ENCODE measurements at places on chromosomes 13 and 19.
A peak's percentile ranks its signal among the peaks of the same experiment; 100 is the strongest.

DNA sequence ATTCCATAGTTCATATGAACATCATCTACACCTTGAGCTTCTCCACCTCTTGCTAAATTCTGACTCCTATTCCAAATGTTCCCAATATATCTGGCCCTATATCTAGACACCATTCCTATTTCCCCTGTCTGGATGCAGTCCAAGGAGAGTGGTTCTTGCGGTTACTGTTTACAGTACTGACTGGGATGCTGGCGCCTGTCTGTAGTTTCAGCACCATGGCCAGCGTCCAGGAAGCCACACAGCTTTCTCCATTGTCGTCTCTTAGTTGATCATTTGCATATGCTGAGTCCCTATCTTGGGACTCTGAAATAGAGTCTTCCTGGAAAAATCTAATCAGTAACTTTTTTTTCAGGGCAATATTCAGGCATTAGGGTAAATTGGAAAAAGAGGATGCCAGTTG is 14.9 kb downstream of the LAIR2 start:
- peak; percentile 47 for DNase-seq

- no peak for DNase-seq
These were observed 15.1 kb upstream of the FOXO1 start for GRCh38 chr13:40681341-40682146.

DNA sequence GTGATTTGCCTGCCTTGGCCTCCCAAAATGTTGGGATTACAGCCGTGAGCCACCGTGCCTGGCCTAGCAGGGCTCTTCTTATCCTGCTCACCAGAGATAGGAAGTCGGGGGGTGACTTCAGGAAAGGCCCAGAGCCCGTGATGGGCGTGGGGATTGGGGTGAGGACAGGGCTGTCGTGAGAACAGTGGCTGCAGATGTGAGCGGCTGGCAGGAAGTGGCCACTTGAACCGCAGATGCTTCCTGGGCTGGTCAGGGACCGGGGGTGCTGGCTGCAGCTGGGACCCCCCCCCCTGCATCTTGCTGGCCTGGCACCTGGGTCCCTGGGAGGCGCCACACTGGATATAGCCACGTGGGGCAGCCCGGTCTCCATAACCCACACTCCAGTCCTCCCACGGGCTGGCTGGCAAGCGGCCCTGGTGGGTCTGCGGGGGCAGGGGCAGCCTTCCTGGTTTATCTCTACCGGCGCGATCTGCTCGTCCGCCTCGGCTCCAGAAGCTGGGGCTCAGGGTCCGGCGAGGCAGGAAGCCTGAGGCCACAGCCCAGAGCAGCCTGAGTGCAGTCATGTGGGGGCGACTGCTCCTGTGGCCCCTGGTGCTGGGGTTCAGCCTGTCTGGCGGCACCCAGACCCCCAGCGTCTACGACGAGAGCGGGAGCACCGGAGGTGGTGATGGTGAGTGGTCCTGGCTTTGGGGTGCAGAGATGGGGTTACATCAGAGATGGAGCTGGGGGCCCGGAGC is at the start of gene F2RL3:
F2RL3 (plus strand) TSS at position 371 of the 737 bp plus-strand sequence; CDS start at position 562, 191 bp downstream.
- no peak for DNase-seq

- DNase-seq, result no peak
These were observed 571.6 kb downstream of the TBC1D4 start for GRCh38 chr13:74910415-74910814.

GRCh38 chr19:32669310-32669709 is 5.7 kb downstream of the ANKRD27 start:
- no peak for DNase-seq

GRCh38 chr13:40247845-40248244 is 418.6 kb downstream of the FOXO1 start:
- no peak for DNase-seq

GRCh38 chr19:7109678-7110289 is 40.3 kb downstream of the ZNF557 start:
- DNase-seq, result peak; percentile 78

- no peak for DNase-seq
These were observed 40.7 kb upstream of the STARD13 start for GRCh38 chr13:33326246-33326645.

- DNase-seq, result no peak
These were observed 934.3 kb downstream of the DIAPH3 start for GRCh38 chr13:59229401-59229800.

DNA sequence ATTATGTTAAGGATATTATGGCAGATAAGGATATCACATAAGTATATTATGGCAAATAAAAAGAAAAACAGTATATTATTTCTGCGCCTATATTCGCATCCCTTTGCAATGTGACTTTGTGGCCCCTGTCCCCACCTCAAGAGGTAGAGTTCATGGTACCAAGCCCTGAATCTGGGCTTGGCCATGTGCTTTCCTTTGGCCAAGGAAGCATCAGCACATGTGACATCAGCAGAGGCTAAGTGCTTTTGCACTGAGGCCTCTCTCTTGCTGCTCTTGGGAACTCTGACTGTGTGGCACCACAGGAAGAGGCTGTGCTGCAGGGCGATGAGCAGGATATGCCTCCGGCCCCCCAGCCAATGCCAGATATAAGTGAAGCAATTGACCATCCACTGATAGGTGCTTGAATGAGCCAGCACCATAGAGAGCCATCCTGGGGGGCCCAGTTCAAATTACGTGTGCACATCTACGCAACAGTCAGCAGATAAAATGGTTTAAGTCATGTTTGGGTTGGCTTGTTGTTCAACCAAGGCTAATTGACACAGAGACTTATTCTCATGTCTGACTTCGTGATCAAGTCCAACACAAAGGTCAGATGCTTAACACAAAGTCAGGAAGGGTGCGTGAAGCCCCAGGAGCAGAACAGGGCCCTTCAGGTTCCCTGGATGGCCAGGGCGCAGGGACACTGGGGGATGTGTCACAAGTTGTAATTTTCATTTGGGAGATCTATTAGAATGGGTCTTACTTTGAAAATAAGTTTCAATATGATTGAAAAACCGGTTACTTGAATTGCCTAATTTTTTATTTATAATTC is 173.3 kb downstream of the COL4A1 start:
- peak; percentile 47 for DNase-seq

DNA sequence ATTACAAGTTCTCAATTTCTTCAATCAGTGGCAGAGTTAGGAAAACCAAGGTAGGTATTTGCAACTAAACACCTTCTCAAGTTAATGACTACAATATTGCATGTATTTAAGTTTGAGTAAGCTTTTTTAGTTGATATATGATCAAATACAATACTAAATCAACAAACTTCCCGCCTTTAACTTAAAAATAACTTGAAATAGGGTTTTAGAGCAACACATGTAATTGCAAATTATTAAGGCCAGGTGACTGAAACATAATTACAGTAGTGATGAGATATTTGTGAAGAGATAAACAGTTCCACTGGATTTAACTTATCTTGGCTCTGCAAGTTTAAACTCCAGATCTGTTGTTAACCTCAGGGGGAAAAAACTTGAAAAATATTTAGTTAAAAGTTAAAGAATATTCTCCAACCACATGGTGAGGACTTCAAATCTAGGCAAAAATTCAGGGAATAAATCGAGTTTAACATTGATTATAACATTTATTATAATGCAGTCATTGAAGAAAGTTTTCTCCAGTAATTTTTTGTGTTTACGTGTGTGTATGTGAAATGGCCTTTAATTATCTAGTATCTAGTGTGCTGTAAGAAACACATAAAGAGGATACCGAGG is 3.6 kb downstream of the DACH1 start:
- DNase-seq, result no peak

GRCh38 chr13:67353941-67354340 is 123.8 kb upstream of the PCDH9 start:
- no peak for DNase-seq

DNA sequence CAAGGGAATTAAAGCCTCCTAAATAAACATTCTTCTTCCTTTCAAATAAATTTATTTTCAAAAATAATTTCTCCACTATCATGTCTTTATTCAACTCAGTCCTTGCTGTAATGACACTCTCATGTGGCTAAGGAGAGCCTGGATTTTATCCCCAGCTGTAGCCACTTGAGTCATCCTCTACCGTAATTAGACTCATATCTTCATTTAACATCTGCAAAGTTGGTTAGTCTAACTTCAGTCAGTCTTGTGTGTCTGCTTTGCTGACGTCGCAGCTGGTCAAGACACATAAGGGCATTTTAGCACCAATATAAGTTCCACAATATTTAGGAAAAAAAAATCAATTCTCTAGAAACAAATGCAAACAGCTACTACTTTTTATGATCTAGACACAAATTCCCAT is 776.4 kb upstream of the ATXN8OS start:
- DNase-seq, result no peak

GRCh38 chr13:101655435-101655834 is 203.0 kb downstream of the ITGBL1 start:
- DNase-seq, result no peak

- DNase-seq, result no peak
These were observed 472.0 kb downstream of the COG6 start for GRCh38 chr13:40127476-40127875.

DNA sequence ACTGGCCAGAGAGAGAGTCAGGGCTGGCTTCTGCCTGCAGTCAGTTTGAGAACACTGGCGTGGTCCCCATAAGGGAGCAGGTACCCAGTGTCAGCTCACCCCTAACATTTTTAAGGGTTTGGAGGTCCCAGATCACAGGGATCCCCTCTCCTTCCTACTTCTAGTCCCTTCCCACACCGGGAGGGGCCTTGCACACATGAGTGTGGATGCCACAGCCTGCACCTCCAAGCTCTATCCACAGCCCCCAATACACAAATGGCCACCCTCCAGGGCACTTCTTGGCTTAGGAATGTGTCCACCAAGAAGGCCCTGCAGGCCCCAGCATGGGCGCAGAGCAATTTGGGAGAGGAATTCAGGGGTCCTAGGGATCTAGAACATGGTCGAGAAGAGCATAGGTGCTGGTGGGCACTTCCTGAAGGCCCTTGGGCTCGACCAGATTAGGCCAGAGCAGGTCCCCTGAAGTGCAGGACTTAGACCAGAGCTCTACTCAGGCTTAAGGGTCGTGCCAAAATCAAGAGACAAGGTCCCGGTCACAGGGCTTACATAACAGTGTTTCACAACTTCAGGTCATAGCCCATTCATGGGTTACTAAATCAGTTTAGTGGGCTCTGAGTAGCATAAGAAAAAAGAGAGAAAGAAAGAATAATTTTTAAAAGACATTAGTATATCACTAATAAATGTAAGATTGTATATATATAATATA is 16.0 kb downstream of the FXYD5 start:
- no peak for DNase-seq

DNA sequence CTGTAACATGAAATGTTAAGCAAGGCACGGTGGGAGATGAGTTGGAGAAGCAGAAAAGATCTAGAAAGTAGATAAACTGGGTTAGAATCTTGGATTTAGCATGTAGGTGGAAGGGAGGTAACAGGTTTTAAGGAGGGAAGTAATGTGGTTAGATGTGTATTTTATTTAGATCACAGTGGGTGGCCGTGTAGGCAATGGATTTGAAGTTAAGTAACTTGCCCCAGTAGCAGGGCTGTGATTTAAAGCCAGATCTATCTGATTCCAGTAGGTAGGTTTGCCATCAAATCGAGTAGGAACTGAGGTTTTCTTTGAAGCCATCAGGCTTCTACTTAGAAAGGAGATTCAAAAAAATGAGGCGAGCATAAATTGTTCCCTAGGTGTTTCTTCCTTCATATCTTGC is 50.6 kb upstream of the IL17D start:
- no peak for DNase-seq

DNA sequence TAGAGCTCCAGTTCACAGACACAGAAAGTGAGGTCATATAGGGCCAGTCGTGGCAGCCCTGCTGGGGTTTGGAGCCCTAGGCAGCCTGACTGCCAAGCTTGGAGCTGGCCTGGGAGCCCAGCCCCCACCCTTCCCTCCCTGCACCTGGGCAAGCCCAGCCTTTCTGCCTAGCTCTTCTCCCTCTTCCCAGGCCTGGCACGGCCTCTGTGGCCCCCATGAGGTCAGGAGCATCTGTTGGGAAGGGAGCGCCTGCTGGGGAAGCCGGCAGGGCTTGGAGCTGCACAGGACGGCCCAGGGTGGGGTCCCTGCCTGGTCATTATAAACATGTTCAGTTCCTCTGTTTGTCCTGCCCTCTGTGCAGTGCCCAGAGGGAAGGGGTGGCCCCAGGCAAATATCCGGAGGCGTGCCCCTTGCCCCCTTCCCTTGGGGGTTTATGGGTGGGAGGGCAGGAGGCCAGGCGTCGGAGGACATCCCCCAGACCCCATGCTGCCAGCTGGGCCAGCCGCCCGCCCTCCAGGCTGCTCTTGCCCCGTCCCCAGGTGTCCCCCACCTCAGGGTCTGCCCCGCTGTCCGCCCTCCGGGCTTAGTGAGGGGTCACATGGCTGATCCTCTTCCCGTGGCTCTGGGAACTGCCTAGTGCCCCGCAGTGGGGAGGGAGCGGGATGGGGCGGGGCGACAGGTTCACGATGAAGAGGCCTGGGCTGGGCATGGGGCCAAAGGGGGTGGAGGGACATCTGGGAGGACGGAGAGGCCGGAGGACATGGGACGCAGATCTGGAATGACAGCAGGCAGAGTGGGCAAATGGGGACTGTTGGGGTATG is 30.0 kb upstream of the NCCRP1 start:
- no peak for DNase-seq

GRCh38 chr19:4861147-4861546 is 6.3 kb downstream of the PLIN3 start:
- DNase-seq, result no peak

DNA sequence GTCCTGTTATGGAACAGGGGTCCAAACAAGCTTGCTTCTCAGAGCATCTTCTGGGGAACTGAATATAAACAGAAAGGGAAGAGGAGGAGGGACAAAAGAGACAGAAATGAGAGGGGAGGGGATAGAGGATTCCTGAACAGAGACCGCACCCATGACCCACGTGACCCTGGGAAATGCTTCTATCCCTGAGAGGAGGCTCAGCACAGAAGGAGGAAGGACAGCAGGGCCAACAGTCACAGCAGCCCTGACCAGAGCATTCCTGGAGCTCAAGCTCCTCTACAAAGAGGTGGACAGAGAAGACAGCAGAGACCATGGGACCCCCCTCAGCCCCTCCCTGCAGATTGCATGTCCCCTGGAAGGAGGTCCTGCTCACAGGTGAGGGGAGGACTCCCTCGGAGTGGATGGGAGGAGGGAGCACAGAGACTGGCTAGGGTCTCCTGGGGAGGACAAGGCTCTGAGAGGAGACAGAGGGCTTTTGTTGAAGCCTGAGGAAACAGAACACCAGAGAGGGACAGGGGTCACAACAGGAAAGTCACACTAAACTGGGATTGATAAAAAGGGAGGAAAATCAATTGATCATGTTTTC is at the start of gene CEACAM6:
CEACAM6 (plus strand) TSS at position 203 of the 586 bp plus-strand sequence; CDS start at position 312, 109 bp downstream.
- DNase-seq, result peak; percentile 0

DNA sequence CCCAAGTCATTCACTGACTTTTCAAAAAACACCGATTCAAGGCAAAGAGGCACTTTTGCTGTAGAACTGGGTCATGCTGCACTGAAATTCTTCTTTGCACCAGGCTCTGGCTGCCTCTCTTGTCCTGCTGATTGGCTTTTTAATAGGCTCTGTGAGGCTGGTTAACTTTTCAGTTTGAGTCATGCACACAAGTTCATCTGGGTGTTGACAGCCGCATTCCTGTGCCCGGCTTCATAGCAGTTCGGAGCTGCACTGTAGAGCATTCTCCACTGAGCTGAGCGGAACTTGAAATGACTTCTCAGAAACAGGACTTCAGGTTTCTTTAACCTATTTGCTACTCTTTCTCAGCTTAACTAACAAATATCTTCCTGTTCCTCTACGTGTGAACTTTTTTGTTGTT is 978.3 kb downstream of the UQCRFS1 start:
- DNase-seq, result peak; percentile 16

Measured in mesendoderm (in vitro differentiated cells).